GM23248 (cell line): ENCODE measurements at places on chromosomes 2 and 18. TPM values are rescaled to one million over a fixed set of nuclear protein-coding genes. Genes with fewer than 3 reads are reported as not detected.

DNA sequence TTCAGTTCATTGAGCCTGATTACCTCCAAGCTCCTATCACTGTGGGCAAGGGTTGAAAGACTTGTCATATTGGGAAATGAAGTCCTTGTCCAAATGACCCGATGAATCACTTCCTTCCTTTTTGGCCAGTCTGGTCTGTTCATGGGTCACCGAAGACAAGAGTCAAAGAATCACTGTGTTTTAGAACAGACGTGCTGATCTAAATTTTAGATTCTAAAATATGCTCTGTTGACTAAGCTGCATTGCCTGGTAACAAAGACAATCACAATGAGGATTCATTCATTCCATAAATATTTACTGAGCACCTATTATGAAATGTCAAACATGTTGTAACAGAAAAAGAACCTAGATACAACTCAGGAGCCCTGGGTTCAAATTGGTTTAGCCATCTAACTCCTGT lies 99.4 kb upstream of the RND3 start:
- peak; percentile 91 for DNase-seq

DNA sequence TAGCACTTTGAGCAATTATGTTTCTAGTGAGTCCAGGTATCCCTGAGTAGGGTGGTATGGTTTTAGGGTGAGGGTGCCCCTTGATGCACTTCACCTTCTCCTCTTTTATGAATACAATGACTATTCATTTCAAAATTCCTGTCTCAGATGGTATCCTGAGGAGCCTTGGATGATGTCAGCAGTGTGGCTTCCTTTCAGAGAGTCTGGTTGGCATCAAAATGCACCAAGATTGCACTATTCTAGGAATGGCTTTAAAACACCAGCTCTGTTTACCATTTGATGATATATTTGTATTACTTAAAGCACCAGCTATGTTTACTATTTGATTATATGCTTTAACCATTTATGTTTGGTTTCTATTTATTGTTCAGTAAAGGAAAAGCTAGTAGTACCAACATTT lies 141.0 kb downstream of the FMNL2 start:
- peak; percentile 52 for DNase-seq

GRCh38 chr2:241129086-241129871 lies 20.0 kb downstream of the PASK start:
- DNase-seq, result no peak

GRCh38 chr2:204205082-204205481 lies 268.5 kb downstream of the ICOS start:
- DNase-seq, result no peak

DNA sequence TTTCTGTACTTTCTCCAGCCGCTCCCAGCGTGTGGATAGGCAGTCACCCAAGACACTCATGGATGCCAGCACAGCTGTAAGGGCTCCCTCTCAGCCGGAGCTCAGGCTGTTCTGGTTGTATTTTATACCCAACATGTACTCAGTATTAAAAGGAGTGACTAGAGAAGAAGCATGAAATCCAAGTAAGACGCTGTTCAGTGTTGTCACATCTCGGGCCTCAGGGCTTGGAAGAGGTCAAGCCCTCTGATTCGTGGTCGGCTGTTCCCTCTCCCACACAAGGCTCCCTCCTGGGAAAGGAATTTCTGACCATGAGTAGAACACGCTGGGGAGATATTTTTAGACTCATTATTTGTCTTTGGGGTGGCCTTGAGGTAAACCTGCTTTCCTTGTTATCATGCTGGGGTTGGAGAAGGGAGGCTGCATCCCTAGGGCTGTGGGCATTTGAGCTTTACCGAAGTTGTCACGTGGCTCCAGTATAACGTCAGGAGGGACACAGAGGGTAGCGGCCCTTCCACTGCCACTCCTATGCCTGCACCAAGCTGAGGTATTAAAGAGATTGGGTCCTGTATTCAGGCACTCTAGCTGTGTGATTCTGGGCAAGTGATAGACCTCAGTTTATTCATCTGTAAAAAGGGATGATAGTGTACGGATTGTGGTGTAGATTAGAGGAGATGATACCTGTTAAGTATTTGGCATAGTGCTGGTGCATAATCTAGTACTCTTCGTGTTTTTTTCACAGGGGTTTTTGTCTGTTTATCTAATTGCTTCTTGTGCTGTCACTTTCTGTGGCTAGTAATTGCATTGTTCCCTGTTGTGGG lies 34.1 kb downstream of the HK2 start:
- peak; percentile 84 for DNase-seq

DNA sequence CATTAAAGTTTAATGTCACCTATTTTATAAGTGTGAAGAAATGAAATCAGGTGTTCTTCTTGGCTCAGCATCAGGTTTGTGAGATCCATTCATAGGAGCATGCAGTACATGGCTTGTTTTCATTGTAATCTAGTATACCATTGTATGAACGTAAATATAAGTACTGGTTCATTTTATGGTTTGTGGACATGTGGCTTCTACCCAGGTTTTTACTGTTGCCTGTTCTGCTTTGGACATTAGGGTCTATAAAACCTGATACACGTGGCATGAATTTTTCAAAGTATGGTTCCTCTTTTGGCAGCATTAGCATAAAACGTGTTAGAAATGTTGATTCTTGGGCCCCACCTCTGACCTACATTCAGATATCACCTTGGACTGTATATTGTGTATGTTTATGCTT lies 175.5 kb downstream of the PRPF40A start:
- DNase-seq, result no peak

- DNase-seq, result peak; percentile 77
Measured at GRCh38 chr2:18623782-18624181, 34.4 kb upstream of the NT5C1B start.

DNA sequence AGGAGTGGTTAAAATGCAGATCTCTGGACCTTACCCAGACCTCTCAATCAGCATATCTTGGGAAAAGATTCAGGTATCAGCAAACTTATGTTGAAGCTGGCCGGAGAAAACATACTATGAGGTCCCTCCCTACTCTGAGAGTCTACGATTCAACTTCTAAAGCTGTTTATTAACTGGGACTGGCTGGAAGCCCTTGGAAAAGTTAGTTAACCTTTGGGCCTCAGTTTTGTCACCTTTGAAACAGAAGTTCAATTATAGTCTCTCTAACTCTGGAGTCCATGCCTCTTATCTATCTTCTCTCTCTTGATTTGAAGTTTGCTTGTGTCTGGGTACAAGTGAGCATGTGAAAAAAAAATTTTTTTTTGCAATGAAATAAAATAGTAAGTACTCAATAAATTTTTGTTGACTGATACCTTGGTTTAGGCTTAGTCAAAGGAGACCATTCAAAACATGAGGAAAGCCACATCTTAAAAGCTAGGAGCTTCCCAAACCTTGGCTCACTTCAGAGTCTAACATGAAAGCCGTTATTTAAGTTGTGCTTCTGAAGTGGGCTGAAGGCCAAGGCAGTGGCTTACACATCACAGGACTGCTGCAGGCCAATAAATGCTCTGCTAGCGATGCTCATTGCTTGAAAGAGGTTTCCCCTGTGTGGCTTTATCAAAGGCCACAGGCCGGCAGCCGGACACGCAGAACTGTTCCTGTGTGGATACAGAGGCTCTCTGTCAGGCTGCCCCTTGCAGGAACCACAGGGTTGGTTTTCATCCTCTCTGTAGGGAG lies 110.6 kb upstream of the FAM136A start:
- DNase-seq, result no peak

The HOXD13 gene
- 1.0 and 3.8 TPM in 2 replicates for total RNA-seq

The NRP2 gene
- total RNA-seq, result 9.0 and 36.7 TPM in 2 replicates

The LIMS4 gene
- 1.0 TPM in 1 of 2 replicates, not detected in the other for total RNA-seq

The ANO7 gene
- total RNA-seq, result 0.22 and 0.38 TPM in 2 replicates
